Activated T-helper 1 cell treated with anti-CD3 and anti-CD28 coated beads, Interleukin-2, amount 50 U/mL, for 16 hours (primary cell): ENCODE measurements at places on chromosomes 11 and 22.

DNA sequence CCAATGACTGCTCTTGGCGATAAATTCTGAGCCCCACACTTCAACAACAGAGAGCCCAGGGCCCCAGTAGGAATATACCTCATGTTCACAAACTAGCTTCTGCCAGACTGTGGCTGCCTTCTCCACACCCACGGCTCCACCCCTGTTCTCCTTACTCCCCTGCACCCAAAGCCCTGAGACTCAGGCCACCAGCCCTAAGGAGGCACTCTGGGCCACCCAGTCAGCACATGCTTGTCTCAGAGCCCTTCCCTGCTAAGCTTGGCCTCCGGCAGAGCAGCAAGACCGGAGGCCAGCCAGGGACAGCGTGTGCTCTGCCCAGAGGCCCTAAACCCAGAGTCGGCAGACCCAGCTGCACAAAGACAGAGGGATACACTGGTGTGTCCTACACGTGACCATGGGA lies 27.9 kb downstream of the SPATA19 start:
- no peak for DNase-seq

DNA sequence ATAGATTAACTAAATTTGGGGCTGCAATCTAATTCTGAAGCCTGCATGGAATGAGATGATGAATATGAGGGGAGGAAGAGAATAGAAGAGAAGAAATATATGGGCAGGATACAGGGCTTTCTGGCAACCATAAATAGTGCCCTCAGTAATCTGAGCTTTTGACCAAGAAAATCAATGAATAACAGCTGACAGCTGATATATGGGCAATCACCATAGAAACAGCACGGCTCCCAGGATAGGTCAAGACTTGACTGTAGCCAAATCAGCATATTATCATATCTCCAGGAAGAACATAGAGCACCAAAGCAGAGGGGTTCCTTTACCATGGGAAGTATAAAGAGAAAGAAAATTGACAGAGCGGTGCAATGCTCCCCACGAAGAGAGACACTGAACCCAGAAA lies 643.8 kb upstream of the TENM4 start:
- DNase-seq = no peak

DNA sequence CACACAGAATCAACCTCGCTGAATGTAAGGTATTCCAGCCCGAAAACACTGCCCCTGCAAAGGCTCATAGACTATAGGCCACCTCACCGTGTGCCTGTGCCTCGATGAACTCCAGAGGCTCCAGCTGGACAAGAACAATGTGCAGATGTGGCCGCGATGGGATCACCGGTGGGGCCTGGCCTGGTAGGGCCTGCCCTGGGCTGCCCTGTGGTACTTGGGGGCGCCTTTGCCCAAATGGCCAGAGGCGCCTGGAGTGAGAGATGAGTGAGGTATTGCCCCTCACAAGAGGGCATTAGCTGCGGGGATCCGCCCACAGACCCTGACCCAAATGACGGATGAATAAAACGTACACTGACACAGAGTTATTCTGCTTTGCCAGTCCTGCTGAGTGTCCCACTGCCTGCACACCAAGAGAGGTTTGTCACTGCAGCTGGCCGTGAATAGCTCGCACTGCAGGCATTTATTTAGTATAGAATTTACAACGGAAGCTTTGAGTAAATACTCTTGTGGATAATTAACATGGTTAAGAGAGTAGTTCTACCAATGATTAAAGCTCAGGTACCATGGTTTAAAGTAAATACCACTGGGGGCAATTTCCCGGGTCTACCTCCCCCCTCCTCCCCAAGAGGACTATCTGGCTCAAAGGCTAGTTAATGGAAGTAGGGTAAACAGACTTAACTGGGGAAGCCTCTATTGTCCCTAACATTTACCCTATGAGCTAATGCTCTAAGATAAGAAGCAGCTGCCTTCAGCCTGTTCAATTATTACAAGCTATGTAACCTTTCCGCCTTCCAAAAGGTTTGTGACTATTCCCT lies 101.1 kb upstream of the IGLL5 start:
- no peak for DNase-seq

GRCh38 chr11:125956391-125957134 lies 10.7 kb downstream of the VSIG10L2 start:
- no peak for DNase-seq

GRCh38 chr11:3853899-3854659 lies 1.4 kb upstream of the STIM1 start:
- peak; percentile 32 for DNase-seq

- no peak for DNase-seq
Measured at GRCh38 chr11:85718126-85718943, 32.3 kb upstream of the CCDC89 start.
